ENCODE measurements at places on chromosomes 11 and 22. TPM values are rescaled to one million over a fixed set of nuclear protein-coding genes. Genes with fewer than 3 reads are reported as not detected.

DNA sequence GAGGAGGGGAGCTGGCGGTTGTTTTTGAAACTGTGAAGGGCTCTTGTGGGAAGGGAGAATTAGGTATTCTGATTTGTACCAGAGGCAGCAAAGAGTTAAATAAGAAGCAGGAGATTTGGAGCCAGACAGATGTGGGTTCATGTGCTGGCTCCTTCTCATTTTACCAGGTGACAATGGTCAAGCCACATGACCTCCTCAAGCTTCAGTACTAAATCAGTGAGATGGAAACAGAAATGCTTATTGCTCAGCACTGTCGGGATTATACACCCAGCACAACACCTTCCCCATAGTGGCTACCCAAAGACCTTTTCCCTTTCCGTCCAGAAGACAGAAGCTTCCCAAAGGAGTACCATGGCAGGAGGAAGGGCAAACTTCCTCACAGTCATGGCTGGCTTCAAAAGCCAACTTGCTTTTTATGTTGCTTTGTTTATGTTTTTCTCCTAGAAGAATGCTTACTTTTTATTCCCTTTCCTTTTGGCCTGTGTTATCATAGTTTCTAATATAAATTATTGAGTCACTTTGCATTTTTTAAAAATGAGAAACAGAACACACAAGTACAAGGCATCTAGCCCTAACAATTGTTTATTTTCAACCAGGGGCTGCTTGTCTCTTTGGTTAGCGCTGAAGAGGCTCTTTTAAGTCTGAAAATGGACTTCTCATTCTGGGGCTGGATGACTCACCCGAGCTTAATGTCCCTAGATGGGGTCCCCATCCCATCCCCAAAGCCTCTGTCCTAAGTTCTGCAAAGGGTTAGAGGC lies 181.5 kb upstream of the ZBED5 start:
- DNase-seq: no peak

SPDYC gene
- not detected for total RNA-seq

- no peak for DNase-seq
Observed at GRCh38 chr11:19450282-19450681, 209.5 kb upstream of the E2F8 start.

- no peak for DNase-seq
Observed at GRCh38 chr22:28627791-28628190, 51.8 kb downstream of the TTC28 start.

CARD18 gene
- total RNA-seq: 0.72 TPM

- DNase-seq: no peak
Observed at GRCh38 chr11:87254562-87254961, 216.8 kb downstream of the TMEM135 start.

DNA sequence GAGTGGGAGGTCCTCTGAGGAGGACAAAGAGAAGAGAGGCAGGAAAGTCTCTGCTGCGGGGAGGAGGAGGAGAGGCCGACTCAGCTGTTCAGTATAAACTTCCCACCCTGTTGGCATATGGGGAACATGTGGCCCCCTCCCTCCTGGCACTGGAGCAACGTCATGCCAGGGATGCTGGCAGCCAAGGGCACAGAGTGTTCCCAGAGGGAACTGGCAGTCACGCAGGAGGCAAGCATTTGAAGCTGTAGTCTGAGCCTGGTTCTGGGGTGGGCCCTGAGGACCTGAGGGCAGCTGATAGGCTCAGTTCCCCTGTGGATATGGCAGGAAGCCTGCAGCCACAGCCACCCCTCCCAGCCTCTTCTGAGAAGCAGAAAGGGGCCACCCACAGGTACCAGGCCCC lies 67.1 kb upstream of the TSPAN18 start:
- DNase-seq: peak; percentile 85

FOLR1 gene
- 0.50 TPM for total RNA-seq

PATE4 gene
- total RNA-seq: not detected

GRCh38 chr11:68214173-68215086 lies 1.3 kb upstream of the KMT5B start:
- peak; percentile 55 for DNase-seq

GRCh38 chr11:59689015-59689414 lies 20.2 kb upstream of the PATL1 start:
- no peak for DNase-seq

IRAG1 gene
- total RNA-seq: 5.2 TPM

- DNase-seq: no peak
Observed at GRCh38 chr11:87779276-87780067, 395.8 kb downstream of the RAB38 start.

PAMR1 gene
- total RNA-seq: 12.4 TPM

- DNase-seq: no peak
Observed at GRCh38 chr22:37148742-37149665, 712 bp downstream of the IL2RB start.

- DNase-seq: no peak
Observed at GRCh38 chr22:20380486-20380885, 13.5 kb upstream of the ZNF74 start.

DEUP1 gene
- total RNA-seq: not detected

DNA sequence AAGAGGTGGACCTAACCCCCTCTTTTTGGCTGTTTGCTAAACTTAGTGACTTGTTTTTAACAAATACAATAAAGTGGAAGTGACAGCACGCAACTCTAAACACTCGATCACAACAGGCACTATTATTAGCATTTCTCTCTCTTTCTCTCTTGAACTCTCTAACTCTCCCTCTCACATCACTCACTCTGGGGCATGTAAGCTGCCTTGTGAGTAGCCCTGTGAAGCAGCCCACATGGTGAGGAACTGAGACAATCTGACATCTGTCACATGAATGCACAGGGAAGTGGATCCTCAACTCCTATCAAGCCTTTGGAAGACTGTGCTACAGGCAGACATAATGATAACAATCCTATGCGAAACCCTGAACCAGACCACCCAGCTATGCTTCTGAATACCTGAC lies 609.0 kb upstream of the CNTN5 start:
- DNase-seq: no peak

MYOD1 gene
- not detected for total RNA-seq

DNA sequence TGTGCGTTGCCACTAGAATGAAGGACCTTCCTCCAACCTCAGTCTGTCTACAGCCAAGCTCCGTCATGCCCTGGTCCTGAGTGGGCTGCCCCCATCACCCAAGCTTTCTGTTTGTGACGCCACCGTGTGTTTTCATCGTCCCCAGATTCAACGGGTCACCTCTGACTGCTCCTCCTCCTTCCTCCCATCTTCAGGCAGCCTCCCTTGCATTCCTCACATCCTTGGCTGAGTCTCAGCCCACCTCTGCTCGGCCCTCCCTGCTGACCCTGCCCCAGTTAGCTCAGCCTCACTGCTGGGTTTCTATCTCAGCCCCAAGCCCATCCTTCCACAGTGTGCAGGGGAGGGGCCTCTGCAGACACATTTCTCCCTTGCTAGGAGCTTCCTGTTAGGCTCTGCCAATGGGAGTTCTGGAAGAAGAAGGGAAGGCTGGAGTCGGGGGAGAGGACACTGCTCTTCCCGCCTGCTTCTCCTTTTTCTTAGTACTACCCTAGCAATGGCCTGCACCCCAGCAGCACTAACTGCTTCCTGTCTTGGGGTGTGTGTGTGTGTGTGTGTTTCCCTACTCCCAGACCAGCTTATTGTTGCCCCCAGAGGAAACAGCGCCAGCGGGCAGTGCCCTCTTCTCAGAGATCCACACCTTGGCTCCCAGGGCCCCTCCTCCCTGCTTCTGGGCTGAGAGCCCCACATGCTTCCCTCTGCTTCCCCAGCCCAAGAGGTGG lies 5.2 kb downstream of the IFT27 start:
- no peak for DNase-seq

GRCh38 chr11:118325283-118325682 lies 17.2 kb downstream of the CD3D start:
- DNase-seq: no peak

GRCh38 chr11:96714689-96715088 lies 324.9 kb downstream of the JRKL start:
- DNase-seq: no peak

DNA sequence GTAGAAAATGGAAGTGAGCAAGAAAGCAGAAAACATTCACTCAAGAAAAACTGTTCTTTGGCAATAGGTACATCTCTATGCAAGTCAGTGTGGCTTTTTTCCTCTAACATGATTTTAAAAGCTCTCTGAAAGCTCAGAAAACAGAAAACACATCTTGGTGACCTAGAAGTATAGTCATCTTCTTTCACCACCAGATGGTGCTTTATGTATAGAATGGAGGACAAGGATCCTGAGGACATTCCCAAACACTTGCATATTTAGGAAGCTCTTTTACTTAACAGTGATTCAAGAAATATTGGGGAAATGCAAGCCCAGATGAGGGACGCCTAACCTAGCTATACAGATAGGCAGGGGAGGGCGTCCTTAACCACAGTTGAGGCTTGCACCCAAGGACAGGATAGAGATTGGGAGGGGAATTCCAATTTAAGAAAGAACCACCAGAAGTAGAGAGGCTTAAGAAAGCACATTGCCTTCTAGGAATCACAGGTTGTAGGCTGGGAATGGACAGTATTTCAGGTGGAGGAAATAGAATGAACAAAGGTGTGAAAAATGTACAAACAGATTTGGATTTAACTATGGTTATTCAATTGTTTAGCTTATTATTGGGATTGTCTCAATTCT lies 13.8 kb upstream of the CCDC81 start:
- no peak for DNase-seq

GRCh38 chr11:117832511-117832910 lies 8.0 kb upstream of the FXYD2 start:
- no peak for DNase-seq

CASTOR1 gene
- total RNA-seq: 7.6 TPM

Data from left ventricle myocardium superior (tissue), 1 donor.